ELF-1 (cell line): ENCODE measurements at places on chromosomes 16 and 17.

- no peak for DNase-seq
These were observed 12.9 kb upstream of the KDM8 start for GRCh38 chr16:27190316-27190871.

- peak; percentile 62 for DNase-seq
These were observed 7.3 kb downstream of the CDH13 start for GRCh38 chr16:82633964-82634600.

- DNase-seq, result no peak
These were observed 31.0 kb downstream of the SCNN1B start for GRCh38 chr16:23333034-23333579.

DNA sequence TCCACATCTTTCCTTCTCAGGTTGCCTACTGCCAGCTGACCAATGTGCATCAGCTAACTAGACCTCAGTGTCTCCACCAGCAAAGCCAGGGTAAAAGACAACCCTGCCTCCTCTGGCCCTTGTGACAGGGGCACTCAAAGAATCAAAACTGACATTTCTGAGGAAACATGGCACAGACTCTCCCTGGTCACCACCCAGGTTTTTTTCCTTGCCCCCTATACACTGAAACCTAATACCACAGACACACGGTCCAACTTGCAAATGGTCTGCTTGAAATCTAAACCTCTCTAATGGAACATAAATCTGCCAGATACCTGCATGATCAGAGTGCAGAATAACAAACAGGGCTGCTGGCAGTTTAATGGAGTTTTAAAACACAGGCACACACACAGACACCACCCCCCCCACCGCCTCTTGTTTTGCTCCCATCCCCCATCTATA lies 19.5 kb upstream of the CORO6 start:
- no peak for DNase-seq

- DNase-seq, result no peak
These were observed 35.0 kb downstream of the STAT5A start for GRCh38 chr17:42323268-42323773.
